ENCODE measurements at places on chromosomes 7 and 10.
A peak's percentile ranks its signal among the peaks of the same experiment; 100 is the strongest.

- peak; percentile 86 for DNase-seq
Measured at GRCh38 chr7:2820508-2820934, 23.6 kb downstream of the GNA12 start.

DNA sequence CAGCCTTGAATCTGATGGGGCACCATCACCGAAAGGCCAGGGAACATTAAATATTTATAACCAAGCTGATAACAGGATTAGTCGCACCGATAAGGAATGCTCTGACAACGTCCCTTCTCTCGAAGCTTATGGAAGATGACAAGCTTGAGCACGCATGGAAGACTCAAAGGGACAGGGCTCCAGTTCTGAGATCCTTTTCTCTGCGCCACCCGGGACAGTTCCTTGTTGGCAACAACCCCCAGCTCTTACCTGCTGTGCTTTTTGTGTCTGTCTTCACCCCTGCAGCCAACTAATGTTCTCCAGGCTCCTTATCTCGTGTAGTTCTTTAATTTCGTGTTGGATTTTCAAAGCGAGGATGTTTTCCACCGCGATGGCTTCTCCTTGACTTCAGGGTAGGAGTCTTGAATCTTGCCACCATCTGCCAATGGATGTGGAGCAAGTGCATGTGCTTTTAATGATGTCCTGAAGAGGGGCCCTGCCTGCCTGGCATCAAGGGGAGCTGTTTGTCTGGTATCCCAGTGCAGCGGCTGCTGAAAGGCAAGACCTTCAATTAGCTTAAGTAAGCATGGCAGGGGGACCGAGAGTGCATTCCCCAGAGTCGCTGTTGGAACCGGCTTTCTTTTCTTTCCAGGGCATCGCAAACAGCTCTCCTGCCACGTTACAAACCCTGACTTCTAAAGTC lies 354 bp upstream of the FERD3L start:
- no peak for DNase-seq

GRCh38 chr7:152699079-152699478 lies 23.1 kb upstream of the XRCC2 start:
- DNase-seq, result no peak

DNA sequence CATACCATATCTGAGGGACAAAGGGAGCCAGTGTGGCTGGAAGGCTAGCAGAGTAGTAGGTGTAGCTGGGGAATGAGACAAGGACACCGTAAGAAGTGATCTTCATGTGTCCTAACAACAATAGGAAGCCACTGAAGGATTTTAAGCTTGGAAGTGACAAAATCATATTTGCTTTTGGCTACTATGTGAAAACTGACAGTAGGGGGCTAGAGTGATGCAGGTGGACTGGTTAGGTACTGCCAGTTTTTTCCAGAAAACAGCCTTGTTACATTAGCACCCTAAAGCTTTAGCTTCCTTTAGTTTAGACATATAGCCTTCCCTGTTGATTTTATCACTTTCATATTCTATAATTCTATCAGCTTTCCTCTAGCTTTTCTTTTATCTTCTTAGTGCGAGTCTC lies 637.1 kb downstream of the ANKRD7 start:
- DNase-seq, result no peak

- DNase-seq, result no peak
Measured at GRCh38 chr7:51340936-51341335, 24.3 kb upstream of the COBL start.

DNA sequence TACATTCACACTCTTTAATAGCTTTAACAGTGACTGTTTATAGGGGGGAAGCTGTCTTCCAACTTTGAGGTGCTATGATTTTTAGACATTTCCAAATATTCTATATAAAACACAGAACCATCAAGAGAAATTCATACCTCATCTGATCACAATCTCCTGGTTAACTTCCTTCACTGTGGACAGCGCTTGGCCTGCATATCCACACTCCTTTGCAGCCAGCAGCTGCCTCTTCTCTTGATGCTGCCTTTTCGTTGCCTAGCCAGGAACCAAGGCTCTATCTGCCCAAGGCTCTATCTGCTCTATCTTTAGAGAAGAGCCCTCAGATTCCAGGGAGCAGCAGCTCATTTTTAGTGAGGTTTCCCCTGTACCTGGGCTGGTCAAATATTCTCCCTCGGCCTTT lies 252.0 kb downstream of the PTEN start:
- DNase-seq, result no peak

DNA sequence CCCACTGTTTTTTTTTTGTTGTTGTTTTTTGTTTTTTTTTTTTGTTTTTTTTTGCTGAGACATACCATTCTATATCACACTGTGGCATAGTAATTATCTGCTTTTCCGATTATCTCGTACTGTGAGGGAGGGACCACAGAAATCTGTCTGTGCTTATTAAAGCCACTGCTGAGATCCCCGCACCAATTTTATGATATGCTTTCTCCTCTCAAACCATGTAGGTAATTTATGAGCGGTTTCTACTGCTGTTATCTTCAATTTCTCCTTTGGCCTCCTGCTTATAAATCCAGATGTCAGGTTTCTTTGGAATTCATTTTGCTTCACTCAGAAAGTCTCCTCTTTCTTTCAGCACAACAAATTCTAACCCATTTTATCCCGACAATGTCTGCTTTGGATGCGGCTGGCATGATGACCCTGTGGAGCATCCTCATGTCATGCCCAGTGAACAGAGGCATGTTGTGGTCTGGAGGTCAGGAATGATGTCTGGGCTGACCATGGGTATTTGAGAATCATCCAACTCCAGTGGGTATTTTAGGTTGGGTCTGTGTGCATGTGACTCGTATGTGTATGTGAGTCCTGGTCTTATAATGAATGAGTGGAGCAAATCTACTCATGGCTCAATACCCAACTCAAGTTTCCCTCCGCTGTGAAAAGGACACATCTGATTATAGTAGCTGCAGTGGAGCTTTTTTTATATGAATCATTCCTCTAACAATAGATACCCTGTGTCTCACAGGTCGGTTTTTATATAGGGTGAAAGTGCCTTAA lies 213.4 kb downstream of the GALNT17 start:
- no peak for DNase-seq

- DNase-seq, result peak; percentile 77
Measured at GRCh38 chr7:138400400-138400886, 59.6 kb upstream of the TRIM24 start.

DNA sequence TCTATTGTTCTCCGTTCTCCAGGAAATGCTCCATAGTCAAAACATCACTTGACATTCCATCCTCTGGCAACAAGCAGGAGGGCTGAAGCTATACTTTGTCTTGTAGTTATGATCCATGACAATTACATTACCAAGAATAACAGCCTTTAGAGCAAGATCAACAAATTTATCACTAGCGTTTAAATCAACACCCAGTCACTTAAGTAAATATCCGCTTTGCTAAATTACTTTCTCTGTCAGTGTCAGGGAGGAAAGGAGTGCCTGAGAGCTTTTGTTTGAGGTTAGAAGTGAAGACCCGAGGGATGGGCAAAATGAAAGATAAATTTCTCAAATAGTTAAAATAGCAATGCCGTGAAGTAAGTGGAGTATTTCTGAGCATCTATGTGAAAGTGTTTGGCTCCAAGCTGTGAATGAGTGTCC lies 236.1 kb upstream of the BMPER start:
- DNase-seq, result peak; percentile 49

DNA sequence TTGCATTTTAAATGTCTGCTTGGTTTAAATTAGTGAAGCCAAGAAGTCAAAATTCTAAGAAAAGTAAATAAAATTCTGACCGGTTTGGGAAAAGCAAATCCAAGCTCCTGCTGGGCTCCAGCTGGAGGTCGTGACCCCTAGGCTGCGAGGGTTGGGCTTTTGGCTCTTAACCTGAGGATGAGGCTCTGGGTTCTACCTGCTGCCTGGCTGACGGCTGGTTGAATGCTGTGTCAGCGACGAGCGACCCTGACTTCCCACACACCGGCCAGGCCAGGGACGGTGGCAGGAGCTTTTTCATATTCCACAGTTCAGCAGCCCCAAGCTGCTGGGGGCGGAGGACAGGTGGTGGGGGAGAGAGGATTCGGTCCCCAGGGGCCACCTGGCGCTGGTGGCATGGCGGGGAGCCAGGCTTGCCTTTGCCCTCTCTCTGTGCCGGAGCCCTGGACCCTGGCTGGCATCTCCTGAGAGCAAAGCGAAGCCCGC lies 843 bp upstream of the PLPP4 start:
- no peak for DNase-seq

DNA sequence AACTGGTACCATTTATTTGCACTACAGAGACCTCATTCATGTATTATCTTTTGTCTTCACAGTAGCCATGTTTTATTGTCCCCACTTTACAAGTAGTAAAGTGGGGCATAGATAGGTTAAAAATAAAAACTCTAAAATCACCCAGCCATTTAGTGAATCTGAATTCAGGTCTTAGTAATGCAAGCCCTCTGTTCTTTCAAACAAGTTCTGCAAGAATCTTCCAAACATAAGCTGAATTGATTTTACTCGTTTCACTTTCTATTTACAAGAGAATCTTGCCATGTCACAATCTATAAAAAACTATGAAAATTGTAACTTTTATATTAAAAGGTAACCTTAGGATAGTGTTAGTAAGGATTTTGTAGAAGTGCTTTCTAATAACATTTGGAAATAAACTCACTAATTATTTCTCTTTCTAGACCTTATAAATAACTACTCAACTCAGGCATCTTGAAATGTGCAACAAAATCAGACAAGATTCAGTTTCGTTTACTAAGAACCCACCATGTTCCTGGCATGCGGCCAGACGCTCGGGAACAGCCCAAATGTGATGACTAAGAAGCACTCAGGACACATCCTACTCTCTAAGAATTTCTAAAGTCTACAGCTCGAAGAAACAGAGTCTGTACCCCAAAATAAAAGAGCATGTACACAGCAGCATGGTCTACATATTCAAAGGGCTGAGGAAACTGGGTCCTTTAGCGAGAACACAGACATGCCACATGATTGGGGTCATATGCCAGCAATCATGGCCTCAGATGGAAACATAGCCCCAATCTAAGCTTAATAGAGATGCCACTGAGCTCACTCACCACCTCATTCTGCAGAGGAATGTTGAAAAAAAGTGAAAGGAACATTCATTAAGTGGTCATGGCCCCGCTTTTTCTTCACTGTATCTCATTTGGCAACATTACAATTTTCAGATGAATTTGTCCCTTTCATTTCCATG lies 167.6 kb downstream of the AMPH start:
- no peak for DNase-seq

GRCh38 chr10:77430530-77430929 lies 207.1 kb downstream of the KCNMA1 start:
- DNase-seq, result no peak

DNA sequence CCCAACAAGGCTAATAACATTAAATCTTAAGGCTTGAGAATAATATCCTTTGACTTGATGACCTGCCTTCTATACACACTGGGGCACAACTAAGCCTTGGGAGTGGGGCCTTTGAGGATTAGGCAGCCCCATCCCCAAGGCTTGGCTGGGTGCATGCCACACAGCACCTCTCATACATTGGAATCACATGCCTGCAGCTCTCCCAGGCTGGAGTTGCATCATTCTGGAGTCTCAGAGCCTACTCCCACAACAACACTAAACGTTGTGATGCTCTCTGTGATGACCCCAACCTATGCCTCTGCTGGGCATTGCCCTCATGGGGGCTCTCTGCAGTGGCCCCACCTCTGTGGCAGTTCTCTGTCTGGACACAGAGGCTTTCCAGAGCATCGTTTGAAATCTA lies 31.9 kb upstream of the SGCE start:
- DNase-seq, result no peak

DNA sequence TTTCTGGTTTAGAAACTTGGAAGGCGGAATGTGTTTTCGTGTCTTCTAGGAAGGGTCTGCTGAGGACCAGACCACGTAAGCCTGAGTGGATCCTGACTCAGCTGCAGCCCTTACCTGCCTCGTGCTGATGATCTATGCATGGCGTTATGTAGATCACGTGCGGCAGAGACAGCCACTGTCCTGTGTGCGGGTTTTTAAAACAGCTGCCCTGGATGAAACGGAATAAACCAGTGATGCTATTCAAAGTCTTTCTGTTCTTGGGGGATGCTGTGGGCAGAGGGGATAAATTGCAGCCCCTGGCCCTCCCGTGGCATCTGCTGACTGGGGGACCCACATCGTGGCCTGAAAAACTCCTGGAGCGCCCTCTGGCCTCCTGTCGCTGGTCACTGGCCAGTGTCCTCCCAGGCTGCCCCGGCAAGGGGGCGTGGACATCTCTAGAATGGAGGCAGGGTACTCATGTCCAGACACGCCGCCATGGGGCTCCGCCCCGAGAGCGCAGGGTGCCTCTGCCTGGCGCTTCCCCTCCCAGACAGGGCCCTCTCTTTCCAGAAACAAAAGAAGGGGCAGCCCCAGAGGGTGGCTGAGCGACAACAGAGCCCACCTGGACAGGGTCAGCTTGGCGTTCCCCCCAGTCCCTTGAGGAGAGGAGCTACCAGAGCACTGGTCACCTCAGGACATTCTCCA lies 13.2 kb downstream of the ALKBH4 start:
- no peak for DNase-seq

- no peak for DNase-seq
Measured at GRCh38 chr10:29657719-29658274, 23.0 kb upstream of the SVIL start.

DNA sequence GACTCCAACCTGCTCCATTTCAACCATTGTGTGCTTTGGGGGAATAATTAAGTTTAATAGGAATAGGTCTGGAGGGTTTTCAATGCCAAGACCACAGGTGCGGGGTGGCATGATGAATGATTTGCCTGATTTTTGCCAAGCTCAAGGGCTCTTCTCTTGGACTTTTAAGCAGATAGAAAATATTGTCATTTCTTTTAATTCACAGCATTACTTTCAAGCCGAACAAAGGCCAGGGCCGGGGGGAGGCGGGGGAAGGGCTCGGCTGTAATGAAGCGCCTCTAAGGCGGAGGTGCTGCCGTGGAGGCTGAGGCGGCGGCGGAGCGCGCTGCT lies 6.5 kb downstream of the PTF1A start:
- DNase-seq, result no peak

- DNase-seq, result no peak
Measured at GRCh38 chr7:37310327-37311080, 138.2 kb downstream of the ELMO1 start.

DNA sequence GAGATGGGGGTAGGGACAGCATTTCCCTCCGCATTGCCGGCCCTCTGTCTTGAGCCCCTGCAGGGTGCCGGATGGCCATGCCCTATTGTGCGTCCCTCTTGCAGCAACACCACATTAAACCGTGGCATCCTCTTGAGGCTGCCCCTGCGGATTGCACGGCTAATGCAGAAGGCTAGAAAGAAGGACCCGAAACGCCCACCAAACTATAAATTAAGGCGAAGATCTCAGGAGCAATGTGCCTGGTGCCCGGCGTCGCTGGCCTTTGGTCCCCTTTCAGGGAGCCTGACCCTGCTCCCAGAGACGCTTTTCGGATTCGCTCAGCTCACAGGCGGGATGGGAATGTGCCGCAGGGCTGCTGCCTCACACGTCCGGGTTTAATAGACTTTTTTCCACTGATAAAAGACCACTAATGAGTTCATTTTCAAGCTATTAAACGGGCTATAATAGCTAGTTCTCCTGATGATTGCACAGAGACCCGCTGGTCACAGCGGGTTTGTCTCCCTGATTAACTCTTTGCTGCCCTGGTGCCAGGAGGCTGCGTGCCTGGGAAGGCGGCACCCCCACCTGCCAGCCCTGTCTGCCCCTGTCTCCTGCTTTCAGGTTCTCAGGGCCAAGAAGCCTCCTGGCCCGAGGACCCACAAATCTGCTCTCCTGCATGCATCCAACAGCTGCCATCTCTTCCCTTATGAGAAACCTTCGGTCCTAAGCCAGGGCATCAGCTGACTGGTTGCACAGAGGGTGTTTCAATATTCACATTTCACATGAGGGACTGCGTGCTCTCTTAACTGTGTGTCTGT lies 128.3 kb downstream of the ADARB2 start:
- no peak for DNase-seq

- peak; percentile 30 for DNase-seq
Measured at GRCh38 chr10:86958116-86958900, at the start of gene SNCG. TSS of gene SNCG (plus strand) at chr10:86958599. CDS start at chr10:86958698, 99 bp downstream.
